ENCODE measurements at places on chromosomes 13 and 19.

GRCh38 chr13:72384879-72385278 is 342.6 kb downstream of the MZT1 start:
- no peak for DNase-seq

DNA sequence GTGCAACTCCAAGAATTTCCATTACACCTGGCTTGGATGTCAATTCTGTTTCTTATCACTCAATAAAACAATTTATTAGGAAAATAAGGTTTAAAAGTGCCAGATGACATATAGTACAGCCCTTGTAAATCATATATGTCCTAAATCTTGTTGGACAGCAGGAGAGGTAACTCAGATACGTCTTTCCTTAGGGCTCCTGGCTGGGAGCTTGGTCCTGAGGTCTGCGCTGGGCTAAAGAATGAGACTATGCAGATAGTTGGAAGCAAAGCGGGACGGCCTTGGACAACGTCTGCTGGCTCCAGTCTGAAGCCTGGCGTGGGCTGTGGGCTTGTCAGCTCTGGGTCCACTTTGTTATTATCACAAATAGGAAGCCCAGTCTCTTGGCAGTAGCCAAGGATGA is 377.0 kb downstream of the DLEU7 start:
- DNase-seq: no peak

DNA sequence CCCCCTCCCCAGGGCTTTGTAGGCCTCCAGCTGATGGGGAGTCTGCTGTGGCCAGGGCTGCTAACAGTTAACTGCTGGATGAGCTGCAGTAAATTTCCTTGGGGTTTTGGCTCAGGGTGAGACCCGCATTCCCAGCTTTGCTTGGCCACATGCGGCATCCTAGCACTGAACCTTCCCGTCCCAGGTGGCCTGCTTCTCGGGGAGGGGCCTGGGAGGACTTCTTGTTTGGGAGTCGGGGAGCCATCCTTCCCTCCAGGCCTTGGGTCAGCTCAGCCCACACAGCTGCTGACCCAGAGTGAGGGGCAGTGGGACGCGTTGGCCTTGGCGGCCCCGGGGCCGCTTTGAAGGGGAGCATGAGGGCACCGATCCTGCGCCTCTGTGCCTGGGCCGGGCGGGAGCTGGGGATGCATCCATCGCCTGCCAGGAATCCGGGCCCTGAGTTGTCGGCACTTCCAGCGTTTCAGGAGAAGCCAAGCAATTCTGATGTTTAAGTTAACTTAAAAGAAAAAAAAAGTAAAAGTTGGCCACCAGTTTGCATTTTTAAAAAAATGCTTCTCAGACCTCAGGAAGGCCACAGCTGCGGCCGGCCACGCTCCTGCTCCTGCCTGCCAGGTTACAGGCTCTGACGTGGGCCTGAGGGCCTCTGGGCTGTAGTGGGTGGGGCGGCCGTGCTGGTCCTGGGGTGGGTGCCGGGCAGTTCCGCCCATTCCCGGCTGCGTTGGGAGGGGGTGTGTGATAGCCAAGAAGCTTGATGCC is 27.7 kb downstream of the CRTC1 start:
- no peak for DNase-seq

GRCh38 chr19:2492870-2493269 is 16.9 kb downstream of the GADD45B start:
- DNase-seq: no peak

DNA sequence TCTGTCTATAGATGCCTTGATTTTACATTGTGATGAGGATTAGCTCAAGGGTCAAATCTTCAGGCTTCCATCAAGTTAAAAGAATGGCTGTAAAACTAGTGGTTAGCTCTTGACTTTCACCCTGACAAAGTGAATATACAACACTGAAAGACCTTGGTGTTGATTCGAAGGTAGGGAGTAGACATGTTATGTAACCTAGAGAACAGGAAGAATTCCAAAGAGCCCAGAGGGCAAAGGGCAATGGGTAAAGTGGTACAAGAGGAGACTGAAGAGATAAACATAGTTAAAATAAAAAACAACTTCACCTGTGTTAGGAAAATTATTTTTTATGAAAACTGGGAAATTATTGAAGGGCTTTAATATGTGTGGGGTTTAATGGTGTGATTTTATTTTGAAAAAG is 833.2 kb upstream of the KLHL1 start:
- no peak for DNase-seq

GRCh38 chr13:45989607-45990006 is 62.9 kb downstream of the ZC3H13 start:
- no peak for DNase-seq

DNA sequence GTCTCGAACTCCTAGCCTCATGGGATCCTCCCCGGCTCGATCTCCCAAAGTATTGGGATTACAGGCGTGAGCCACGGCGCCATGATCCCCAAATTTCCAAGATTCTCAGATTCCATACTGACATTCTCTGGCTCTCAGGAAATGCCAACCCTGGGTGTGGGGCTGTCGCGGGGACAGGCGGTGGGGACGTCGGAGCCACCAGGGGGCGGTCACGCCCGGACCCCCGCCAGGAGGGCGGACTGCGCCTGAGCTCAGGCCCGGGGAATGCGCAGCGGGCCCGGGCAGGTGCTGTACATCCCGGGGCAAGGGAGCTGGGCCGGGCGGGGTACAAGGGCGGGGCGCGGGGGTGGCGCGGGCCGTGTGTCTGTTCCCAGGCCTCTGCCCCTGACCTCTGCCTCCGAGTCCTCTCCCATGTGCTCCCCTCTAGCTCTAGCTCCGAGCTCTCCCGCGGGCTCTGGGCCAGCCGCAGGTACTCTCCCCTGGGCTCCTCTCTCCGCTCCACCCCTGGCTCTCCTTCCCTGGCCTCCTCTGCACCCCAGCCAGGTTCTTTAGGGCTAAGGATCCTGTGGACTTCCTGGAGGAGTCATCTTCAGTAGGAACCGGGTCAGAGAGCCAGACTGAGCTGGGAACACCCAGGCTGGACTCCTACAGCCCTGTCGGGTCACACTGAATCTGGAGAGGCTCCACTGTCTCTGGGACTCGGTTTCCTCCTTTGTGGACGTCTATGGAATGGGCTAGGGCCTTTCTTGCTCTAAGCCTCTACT is 2.4 kb downstream of the PPP1R13L start:
- DNase-seq: no peak
